Breast epithelium (tissue), 4 donors: ENCODE measurements at places on chromosomes 4 and X.

- H3K36me3 ChIP-seq, result no peaks in the 10 kb centered on the region
- no peak for DNase-seq
- no peak overlapping the region for H3K4me3 ChIP-seq
- no peaks in the 10 kb centered on the region for H3K4me1 ChIP-seq
- no peak overlapping the region for H3K27ac ChIP-seq
Measured at GRCh38 chr4:30776451-30776850, 56.3 kb downstream of the PCDH7 start.

- DNase-seq, result no peak
- H3K4me1 ChIP-seq, result no peaks in the 10 kb centered on the region
- H3K36me3 ChIP-seq, result no peaks in the 10 kb centered on the region
- H3K27me3 ChIP-seq, result no peaks in the 10 kb centered on the region
- H3K4me3 ChIP-seq, result no peak overlapping the region
- peak overlapping the region; percentile 2 for H3K27ac ChIP-seq
Measured at GRCh38 chr4:39729557-39729956, 31.6 kb downstream of the UBE2K start.

GRCh38 chrX:155682834-155683233 is 70.1 kb upstream of the TMLHE start:
- H3K4me3 ChIP-seq, result no peak overlapping the region
- H3K27me3 ChIP-seq, result no peaks in the 10 kb centered on the region
- H3K36me3 ChIP-seq, result no peaks in the 10 kb centered on the region
- H3K27ac ChIP-seq, result no peak overlapping the region
- no peak for DNase-seq
- no peaks in the 10 kb centered on the region for H3K4me1 ChIP-seq

- no peaks in the 10 kb centered on the region for H3K4me1 ChIP-seq
- H3K27me3 ChIP-seq, result no peaks in the 10 kb centered on the region
- H3K4me3 ChIP-seq, result no peak overlapping the region
- H3K36me3 ChIP-seq, result no peaks in the 10 kb centered on the region
- DNase-seq, result no peak
- no peak overlapping the region for H3K27ac ChIP-seq
Measured at GRCh38 chr4:125303058-125303457, 11.7 kb upstream of the FAT4 start.

GRCh38 chr4:128566693-128567092 is 242.8 kb upstream of the JADE1 start:
- no peak overlapping the region for H3K4me3 ChIP-seq
- DNase-seq, result no peak
- H3K27me3 ChIP-seq, result no peaks in the 10 kb centered on the region
- no peak overlapping the region for H3K27ac ChIP-seq
- no peaks in the 10 kb centered on the region for H3K36me3 ChIP-seq
- H3K4me1 ChIP-seq, result no peaks in the 10 kb centered on the region

GRCh38 chr4:26197018-26197779 is 123.6 kb upstream of the RBPJ start:
- no peaks in the 10 kb centered on the region for H3K36me3 ChIP-seq
- peak; percentile 56 for DNase-seq
- no peak overlapping the region for H3K27ac ChIP-seq
- no peaks in the 10 kb centered on the region for H3K4me1 ChIP-seq
- H3K4me3 ChIP-seq, result no peak overlapping the region

- H3K27ac ChIP-seq, result no peak overlapping the region
- no peaks in the 10 kb centered on the region for H3K4me1 ChIP-seq
- no peak for DNase-seq
- H3K36me3 ChIP-seq, result no peaks in the 10 kb centered on the region
- no peak overlapping the region for H3K4me3 ChIP-seq
- H3K27me3 ChIP-seq, result no peaks in the 10 kb centered on the region
Measured at GRCh38 chr4:111330786-111331185, 707.9 kb upstream of the PITX2 start.

DNA sequence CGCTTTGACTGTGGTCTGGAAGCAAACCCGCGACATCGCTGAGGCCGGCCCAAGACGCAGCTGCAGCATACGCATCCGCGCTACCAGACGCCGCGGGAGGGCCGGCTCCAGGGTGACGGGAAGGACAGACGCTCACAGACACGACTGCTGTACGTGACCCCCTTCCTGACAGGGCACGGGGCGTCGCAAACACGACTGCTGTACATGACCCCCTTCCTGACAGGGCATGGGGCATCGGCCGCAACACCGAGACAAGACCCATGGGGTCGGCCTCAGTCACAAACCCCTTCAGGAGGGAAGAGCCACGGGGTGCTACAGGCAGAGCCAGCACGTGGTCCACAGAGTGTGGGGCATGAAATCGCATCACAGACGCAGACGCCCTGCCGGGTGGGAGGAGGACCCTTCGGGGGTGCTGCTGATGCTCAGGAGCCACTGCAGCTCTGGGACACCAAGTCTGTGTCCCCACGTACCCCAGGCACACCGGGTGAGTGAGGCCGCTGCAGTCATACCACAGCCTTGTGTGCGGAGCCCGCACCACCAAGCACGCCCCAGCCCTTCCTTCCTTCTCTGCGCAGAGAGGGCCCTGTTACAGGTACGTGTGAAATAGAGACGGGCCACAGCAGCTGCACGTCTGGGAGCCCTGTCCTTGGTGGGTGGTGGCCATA is 38.7 kb upstream of the CPLX1 start:
- no peaks in the 10 kb centered on the region for H3K36me3 ChIP-seq
- no peaks in the 10 kb centered on the region for H3K27me3 ChIP-seq
- DNase-seq, result no peak
- H3K4me3 ChIP-seq, result no peak overlapping the region
- no peaks in the 10 kb centered on the region for H3K4me1 ChIP-seq

- DNase-seq, result no peak
- H3K36me3 ChIP-seq, result no peaks in the 10 kb centered on the region
- no peak overlapping the region for H3K4me3 ChIP-seq
Measured at GRCh38 chrX:136954930-136955329, 74.4 kb upstream of the RBMX start.

GRCh38 chr4:82578935-82579334 is 17.1 kb upstream of the TMEM150C start:
- DNase-seq, result no peak
- no peaks in the 10 kb centered on the region for H3K4me1 ChIP-seq
- H3K4me3 ChIP-seq, result no peak overlapping the region
- no peaks in the 10 kb centered on the region for H3K27me3 ChIP-seq
- H3K27ac ChIP-seq, result no peak overlapping the region

GRCh38 chr4:118682928-118683327 is 2.3 kb upstream of the METTL14 start:
- H3K27me3 ChIP-seq, result no peaks in the 10 kb centered on the region
- peaks cover 6% of the 10 kb centered on the region for H3K4me1 ChIP-seq
- H3K27ac ChIP-seq, result no peak overlapping the region
- no peak overlapping the region for H3K4me3 ChIP-seq
- H3K36me3 ChIP-seq, result no peaks in the 10 kb centered on the region
- no peak for DNase-seq

GRCh38 chr4:99861120-99861905 is 32.9 kb downstream of the LAMTOR3 start:
- H3K4me3 ChIP-seq, result no peak overlapping the region
- DNase-seq, result no peak
- no peaks in the 10 kb centered on the region for H3K36me3 ChIP-seq
- no peaks in the 10 kb centered on the region for H3K4me1 ChIP-seq

DNA sequence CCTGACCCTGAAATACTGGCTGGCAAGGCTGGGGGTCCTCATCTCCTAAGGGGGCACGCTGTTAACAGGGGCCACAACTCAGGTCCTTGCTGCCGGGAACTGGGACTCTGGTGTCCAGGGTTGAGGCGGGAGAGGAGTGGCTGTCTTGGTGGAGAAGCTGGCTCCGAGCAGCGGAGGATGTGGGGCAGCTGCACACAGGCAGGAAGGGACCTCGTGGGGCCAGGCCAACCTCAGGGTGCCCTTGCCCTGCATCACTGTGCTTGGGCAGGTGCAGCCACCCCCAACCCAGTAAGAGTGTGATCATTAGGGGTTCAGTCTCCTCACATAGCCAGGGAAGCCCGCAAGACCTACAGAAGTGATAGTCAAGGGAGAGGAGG is 12.6 kb upstream of the PDE6B start:
- DNase-seq, result peak; percentile 35
- no peak overlapping the region for H3K27ac ChIP-seq
- H3K27me3 ChIP-seq, result peaks cover 9% of the 10 kb centered on the region
- H3K36me3 ChIP-seq, result no peaks in the 10 kb centered on the region
- peaks cover 5% of the 10 kb centered on the region for H3K4me1 ChIP-seq

GRCh38 chr4:137705171-137705783 is 173.0 kb upstream of the PCDH18 start:
- H3K27me3 ChIP-seq, result no peaks in the 10 kb centered on the region
- H3K36me3 ChIP-seq, result no peaks in the 10 kb centered on the region
- no peak for DNase-seq
- H3K4me1 ChIP-seq, result no peaks in the 10 kb centered on the region
- peak overlapping the region; percentile 43 for H3K27ac ChIP-seq

DNA sequence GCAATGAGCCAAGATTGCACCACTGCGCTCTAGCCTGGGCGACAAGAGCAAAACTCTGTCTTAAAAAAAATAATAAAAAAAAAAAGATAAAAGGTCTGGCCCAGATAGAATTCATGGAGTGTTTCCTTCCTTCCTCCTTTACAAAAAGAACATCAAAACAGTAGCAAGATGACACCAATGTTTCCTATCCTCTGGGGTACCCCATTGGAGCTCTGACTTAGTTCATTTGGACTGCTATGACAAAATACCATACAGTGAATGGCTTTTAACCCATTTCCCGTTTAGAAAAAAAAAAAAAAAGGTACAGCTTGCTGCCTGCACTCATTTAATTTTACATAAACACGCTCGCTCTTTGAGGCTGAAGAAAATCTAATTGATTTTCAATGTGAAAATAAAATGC is 89.9 kb upstream of the PRKX start:
- peaks cover 15% of the 10 kb centered on the region for H3K27me3 ChIP-seq
- no peak overlapping the region for H3K4me3 ChIP-seq
- no peaks in the 10 kb centered on the region for H3K4me1 ChIP-seq
- no peaks in the 10 kb centered on the region for H3K36me3 ChIP-seq
- no peak overlapping the region for H3K27ac ChIP-seq
- DNase-seq, result no peak

DNA sequence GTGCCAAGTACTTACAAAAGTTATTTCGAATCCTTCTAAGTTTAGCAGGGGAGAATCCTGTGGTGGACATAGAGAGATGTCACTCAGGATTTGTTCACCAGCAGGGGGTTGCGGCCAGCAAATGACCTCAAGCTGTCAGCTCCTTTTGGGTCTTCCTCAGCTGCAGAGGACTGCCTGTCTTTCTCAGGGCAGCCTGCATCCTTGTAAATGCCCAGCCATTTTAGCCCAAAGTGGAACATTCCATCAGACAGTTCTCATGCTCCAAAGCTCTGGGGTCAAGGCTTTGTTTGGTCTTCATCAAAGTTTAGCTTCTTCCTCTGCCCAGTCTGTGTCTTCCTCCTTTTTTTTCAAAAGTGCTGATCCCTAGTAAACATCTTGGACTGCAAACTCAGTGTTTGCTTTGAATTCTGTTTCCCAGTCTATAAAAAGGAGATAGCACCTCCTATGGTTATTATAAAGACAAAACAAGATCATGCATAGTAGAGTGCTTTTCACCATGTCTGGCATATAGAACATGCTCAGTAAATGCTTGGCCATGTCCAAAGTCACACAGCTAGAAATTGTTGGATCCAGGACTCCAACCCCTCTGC is 156.4 kb upstream of the GATB start:
- no peaks in the 10 kb centered on the region for H3K36me3 ChIP-seq
- no peak overlapping the region for H3K4me3 ChIP-seq
- DNase-seq, result no peak
- H3K4me1 ChIP-seq, result no peaks in the 10 kb centered on the region

DNA sequence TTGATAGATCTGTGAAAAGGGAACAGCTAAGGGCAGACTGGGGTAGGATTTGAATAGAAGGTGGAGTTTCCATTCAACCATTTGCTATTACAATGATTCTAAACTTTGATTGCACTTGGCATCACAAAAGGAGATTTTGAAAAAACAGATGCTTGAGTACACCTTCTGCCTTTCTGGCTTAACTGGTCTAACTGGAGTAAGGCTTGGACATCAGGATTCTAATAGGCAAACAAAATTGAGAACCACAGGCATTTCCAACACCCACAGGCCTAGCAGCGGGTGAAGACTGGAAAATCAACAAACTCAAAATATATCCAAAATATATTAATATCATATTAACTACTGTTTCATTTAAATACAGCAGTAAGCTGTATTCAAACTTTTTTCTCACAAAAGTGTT is 1.9 kb upstream of the VEGFC start:
- no peaks in the 10 kb centered on the region for H3K27me3 ChIP-seq
- no peaks in the 10 kb centered on the region for H3K36me3 ChIP-seq
- DNase-seq, result no peak
- no peak overlapping the region for H3K27ac ChIP-seq
- no peak overlapping the region for H3K4me3 ChIP-seq
- H3K4me1 ChIP-seq, result no peaks in the 10 kb centered on the region

- no peaks in the 10 kb centered on the region for H3K27me3 ChIP-seq
- no peak overlapping the region for H3K27ac ChIP-seq
- no peaks in the 10 kb centered on the region for H3K36me3 ChIP-seq
- DNase-seq, result no peak
- H3K4me3 ChIP-seq, result no peak overlapping the region
Measured at GRCh38 chr4:165464813-165465381, 86.1 kb downstream of the CPE start.

- DNase-seq, result no peak
- H3K4me3 ChIP-seq, result no peak overlapping the region
- H3K36me3 ChIP-seq, result no peaks in the 10 kb centered on the region
Measured at GRCh38 chr4:149264093-149264733, 551.4 kb downstream of the IQCM start.

DNA sequence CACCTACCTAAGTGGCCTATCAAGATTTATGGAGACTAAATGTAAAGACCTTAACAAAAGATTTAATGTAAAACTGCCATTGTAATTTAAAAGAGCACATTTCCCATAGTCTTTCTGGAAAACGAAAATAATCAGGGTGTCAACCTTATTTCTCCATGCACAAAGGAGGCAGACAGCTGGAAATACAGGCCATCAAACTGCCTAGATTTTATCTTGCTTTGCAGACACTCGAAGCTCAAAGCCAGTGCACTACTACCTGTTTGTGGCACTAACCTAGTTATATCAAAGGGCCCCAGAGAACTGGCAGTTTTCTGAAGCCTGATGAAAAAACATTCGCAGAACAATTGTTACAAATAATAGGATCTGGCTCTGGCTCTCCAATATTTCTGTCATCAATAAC is 863.9 kb downstream of the STPG2 start:
- H3K36me3 ChIP-seq, result no peaks in the 10 kb centered on the region
- H3K4me1 ChIP-seq, result no peaks in the 10 kb centered on the region
- H3K4me3 ChIP-seq, result no peak overlapping the region
- no peak for DNase-seq
- H3K27me3 ChIP-seq, result no peaks in the 10 kb centered on the region
- H3K27ac ChIP-seq, result no peak overlapping the region

- no peaks in the 10 kb centered on the region for H3K4me1 ChIP-seq
- H3K27ac ChIP-seq, result no peak overlapping the region
- DNase-seq, result no peak
- no peaks in the 10 kb centered on the region for H3K27me3 ChIP-seq
- H3K4me3 ChIP-seq, result no peak overlapping the region
- no peaks in the 10 kb centered on the region for H3K36me3 ChIP-seq
Measured at GRCh38 chr4:83171436-83172039, 57.0 kb upstream of the PLAC8 start.
